Uterus (tissue), 4 donors: ENCODE measurements at places on chromosomes 5 and 9. TPM values are rescaled to one million over a fixed set of nuclear protein-coding genes. Genes with fewer than 3 reads are reported as not detected.

The RALGPS1 gene
- 8.5 TPM for total RNA-seq

The MELK gene
- not detected for total RNA-seq

The SLIT3 gene
- 24.1 TPM for total RNA-seq

The GRXCR2 gene
- total RNA-seq = not detected

The BARHL1 gene
- not detected for total RNA-seq

The CAVIN4 gene
- not detected for total RNA-seq

The LRRC19 gene
- not detected for total RNA-seq

The SPINK7 gene
- total RNA-seq = not detected

The PHYHD1 gene
- 27.6 TPM for total RNA-seq

The CAPSL gene
- total RNA-seq = 7.7 TPM

The EIF4EBP3 gene
- total RNA-seq = 7.8 TPM

The PCDHB12 gene
- total RNA-seq = 0.88 TPM

The ADRA1B gene
- total RNA-seq = not detected

The C5orf58 gene
- not detected for total RNA-seq

The MYOT gene
- total RNA-seq = 2.7 TPM

The ABO gene
- total RNA-seq = 6.1 TPM

The FBP2 gene
- total RNA-seq = not detected

The LOX gene
- 13.5 TPM for total RNA-seq

The PCDHA12 gene
- total RNA-seq = 1.3 TPM

The SLC6A18 gene
- not detected for total RNA-seq

The NCS1 gene
- total RNA-seq = 4.1 TPM

The MEIKIN gene
- total RNA-seq = not detected

The STOML2 gene
- 107 TPM for total RNA-seq

The PDE6A gene
- not detected for total RNA-seq

The OSMR gene
- 27.2 TPM for total RNA-seq

The ZCCHC9 gene
- total RNA-seq = 20.6 TPM

The ABL1 gene
- 28.5 TPM for total RNA-seq

The FOXD4L6 gene
- not detected for total RNA-seq

The PRDM9 gene
- not detected for total RNA-seq

The LHX3 gene
- total RNA-seq = not detected

The AOPEP gene
- 87.1 TPM for total RNA-seq

The DDX4 gene
- total RNA-seq = 0.48 TPM

The SLC26A2 gene
- total RNA-seq = 13.2 TPM

The PCDHGB2 gene
- total RNA-seq = 17.9 TPM

The TAF11L5 gene
- not detected for total RNA-seq

The PCDHB8 gene
- total RNA-seq = under 0.01 TPM

The MLANA gene
- total RNA-seq = not detected

The OGN gene
- 53.5 TPM for total RNA-seq

The STK32A gene
- 0.51 TPM for total RNA-seq

The ACTL7A gene
- not detected for total RNA-seq

The SNAPC3 gene
- total RNA-seq = 42.4 TPM

The ARHGEF39 gene
- not detected for total RNA-seq

The CEL gene
- 1.4 TPM for total RNA-seq

The FAXDC2 gene
- 30.0 TPM for total RNA-seq

The OR13J1 gene
- total RNA-seq = not detected

The SPINK6 gene
- total RNA-seq = not detected

The OTULINL gene
- 1.0 TPM for total RNA-seq

The PCDHGA9 gene
- 11.8 TPM for total RNA-seq

The DNAJC21 gene
- total RNA-seq = 55.4 TPM

The EPB41L4B gene
- 2.6 TPM for total RNA-seq

The APBA1 gene
- total RNA-seq = 3.6 TPM
